Hepatocyte (in vitro differentiated cells): ENCODE measurements at places on chromosomes 2 and 18. TPM values are rescaled to one million over a fixed set of nuclear protein-coding genes. Genes with fewer than 3 reads are reported as not detected.
A peak's percentile ranks its signal among the peaks of the same experiment; 100 is the strongest.

- H3K4me3 ChIP-seq = no peak overlapping the region
- H3K27me3 ChIP-seq = no peaks in the 10 kb centered on the region
- no peaks in the 10 kb centered on the region for H3K4me1 ChIP-seq
- no peak overlapping the region for H3K27ac ChIP-seq
Observed at GRCh38 chr18:7598167-7599047, 31.3 kb downstream of the PTPRM start.

DNA sequence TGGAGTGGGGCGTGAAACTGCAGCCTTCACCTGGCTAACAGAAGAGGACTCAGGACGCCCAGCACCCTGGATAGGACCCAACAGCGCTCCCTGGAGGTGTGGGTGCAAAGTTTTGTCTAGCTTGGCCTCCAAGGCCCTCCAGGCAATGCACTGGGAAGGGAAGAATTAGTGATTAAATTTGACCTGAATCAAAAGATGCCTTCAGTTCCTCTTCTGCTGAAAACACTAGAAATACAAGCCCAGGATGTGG, 779 bp upstream of the TRIB2 start:
- DNase-seq = peak; percentile 88
- H3K4me1 ChIP-seq = peaks cover 12% of the 10 kb centered on the region
- H3K36me3 ChIP-seq = no peaks in the 10 kb centered on the region
- peak overlapping the region; percentile 50 for H3K4me3 ChIP-seq
- no peaks in the 10 kb centered on the region for H3K27me3 ChIP-seq
- peak overlapping the region; percentile 96 for H3K27ac ChIP-seq

DNA sequence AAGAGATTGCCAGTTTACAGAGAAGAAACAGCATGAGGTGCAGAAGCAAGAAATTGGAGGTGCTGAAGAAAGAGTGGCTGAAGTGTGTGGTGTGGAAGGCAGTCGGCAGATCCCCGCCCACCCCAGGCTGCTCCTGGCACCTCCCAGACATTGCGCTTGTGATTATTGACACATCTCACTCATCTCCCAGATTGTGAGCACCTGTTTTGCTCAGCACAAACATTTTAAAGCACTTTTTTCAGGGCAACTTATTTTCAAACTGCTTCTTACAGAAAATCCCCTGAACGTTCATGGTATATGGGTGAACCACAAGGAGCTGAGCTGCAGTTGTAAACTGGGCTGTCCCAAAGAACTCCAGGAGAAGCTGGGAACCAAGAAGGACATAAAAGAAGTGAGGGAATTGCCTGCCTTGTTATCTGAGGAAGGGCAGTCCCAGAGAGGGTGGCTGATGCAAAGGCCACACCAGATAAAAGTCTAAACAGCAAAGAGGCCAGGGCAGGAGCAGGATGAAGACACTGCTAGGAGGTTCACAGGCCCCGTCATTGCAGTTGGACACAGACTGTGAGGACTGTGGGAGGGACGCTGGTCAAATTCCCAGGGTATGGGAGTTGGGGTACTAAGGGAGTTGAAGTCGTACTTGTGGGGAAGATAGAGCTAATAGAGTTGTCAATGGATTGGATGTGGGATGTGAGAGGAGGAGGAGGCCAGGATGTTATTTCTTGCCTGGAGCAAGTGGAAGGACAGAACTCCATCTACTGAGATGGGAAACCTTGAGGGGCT, 65.1 kb downstream of the INPP4A start:
- no peak overlapping the region for H3K27ac ChIP-seq
- DNase-seq = no peak
- no peak overlapping the region for H3K4me3 ChIP-seq
- H3K4me1 ChIP-seq = peaks cover under 1% of the 10 kb centered on the region

- H3K36me3 ChIP-seq = no peaks in the 10 kb centered on the region
- H3K27ac ChIP-seq = no peak overlapping the region
- DNase-seq = no peak
- no peaks in the 10 kb centered on the region for H3K4me1 ChIP-seq
- H3K27me3 ChIP-seq = no peaks in the 10 kb centered on the region
- H3K4me3 ChIP-seq = no peak overlapping the region
Observed at GRCh38 chr18:7269942-7270341, 39.1 kb downstream of the LRRC30 start.

GRCh38 chr18:34734056-34734455, 24.0 kb downstream of the DTNA start:
- no peaks in the 10 kb centered on the region for H3K27me3 ChIP-seq
- no peak overlapping the region for H3K4me3 ChIP-seq
- DNase-seq = no peak
- no peaks in the 10 kb centered on the region for H3K36me3 ChIP-seq
- peak overlapping the region; percentile 62 for H3K27ac ChIP-seq

DNA sequence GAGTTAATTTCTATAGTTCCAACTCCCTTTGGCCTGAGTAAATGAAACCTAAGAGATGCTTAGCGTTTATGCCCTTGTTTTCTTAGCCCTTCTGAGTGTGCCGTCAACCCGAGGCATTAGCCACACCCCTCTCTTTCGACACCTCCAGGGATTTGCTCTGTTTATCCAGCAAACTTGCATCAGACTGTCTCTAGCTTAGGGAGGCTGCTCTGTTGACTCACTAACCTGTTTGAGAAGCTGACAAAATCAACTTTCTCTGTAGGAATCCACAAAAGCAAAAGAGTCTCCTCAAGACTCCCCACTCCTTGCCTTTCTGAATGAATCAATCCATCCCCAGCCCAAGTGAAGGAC, 317.6 kb downstream of the TNS1 start:
- peak overlapping the region; percentile 86 for H3K27ac ChIP-seq
- H3K36me3 ChIP-seq = no peaks in the 10 kb centered on the region
- H3K27me3 ChIP-seq = no peaks in the 10 kb centered on the region
- H3K4me3 ChIP-seq = no peak overlapping the region
- peaks cover 22% of the 10 kb centered on the region for H3K4me1 ChIP-seq

- no peaks in the 10 kb centered on the region for H3K27me3 ChIP-seq
- no peaks in the 10 kb centered on the region for H3K36me3 ChIP-seq
- no peak overlapping the region for H3K4me3 ChIP-seq
- H3K27ac ChIP-seq = no peak overlapping the region
Observed at GRCh38 chr18:9147440-9148202, 11.0 kb downstream of the ANKRD12 start.

DNA sequence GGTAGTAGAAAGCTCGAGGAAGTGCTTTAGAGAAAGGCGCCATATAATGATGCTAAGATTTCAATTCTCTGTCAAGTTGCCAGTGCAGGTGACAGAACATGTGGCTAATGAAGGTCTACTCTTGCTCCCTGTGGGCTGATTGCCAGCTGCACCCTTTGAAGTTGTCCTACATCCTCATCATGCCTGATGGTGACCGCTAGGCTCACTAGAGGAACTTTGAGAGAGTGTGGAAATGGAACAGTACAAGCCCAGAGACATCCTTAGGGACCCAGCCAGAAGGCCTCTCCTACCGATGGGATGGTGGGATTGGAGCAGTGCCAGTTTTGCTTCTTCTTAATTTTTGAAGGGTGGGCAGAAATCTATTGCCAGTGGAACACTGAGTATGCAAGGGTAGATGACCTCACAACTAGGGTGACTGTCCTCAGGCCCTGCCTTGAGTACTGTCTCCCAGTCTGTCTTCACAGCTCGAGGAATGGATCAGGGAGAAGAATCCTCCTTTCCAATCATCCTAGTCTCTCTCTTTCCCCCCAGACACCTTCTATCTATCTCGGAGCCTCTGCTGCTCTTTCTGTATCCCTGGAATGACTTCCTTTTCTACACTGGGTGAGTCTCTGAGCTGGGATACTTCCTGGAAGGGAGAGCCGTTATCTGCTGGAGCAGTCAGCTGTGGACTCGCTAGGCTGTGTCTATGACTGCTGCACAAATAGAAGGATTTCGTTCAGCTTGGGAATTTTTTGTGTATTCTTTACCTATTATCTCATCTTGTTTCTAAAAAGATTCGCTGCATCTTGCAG, 33.5 kb downstream of the LGALSL start:
- H3K27ac ChIP-seq = no peak overlapping the region
- no peaks in the 10 kb centered on the region for H3K27me3 ChIP-seq
- no peaks in the 10 kb centered on the region for H3K4me1 ChIP-seq
- DNase-seq = peak; percentile 27

GRCh38 chr2:197932374-197932773, 128.0 kb downstream of the PLCL1 start:
- no peaks in the 10 kb centered on the region for H3K27me3 ChIP-seq
- DNase-seq = no peak
- H3K4me1 ChIP-seq = no peaks in the 10 kb centered on the region
- peaks cover 5% of the 10 kb centered on the region for H3K36me3 ChIP-seq

DNA sequence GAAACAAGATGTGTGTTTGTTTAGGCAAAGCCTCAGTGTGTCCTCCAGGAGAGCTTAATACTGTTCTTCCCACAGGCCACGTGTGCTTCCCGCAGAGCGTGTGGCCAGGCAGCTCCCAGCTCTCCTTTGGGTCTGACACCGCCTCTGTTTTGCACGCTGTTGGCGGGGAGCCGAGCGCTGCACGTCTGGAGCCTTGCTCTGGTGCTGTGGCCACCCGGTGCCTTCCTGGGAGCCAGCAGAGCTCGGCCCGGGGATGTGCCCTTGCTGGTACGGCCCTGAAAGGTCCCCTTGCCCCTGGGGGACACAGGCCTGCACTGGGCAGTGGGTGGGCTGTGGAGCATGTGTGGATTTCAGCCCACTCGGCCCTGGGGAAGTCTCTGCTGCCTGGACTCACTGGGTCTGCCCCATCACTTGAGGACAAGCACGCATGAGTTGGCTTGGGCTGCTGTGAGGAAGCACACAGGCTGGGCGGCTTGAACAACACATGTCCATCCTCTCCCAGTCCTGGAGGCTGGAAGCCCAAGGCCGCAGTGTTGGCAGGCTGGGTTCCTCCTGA, 160.7 kb upstream of the HDAC4 start:
- no peak overlapping the region for H3K27ac ChIP-seq
- no peak overlapping the region for H3K4me3 ChIP-seq
- H3K27me3 ChIP-seq = peaks cover 4% of the 10 kb centered on the region
- H3K36me3 ChIP-seq = no peaks in the 10 kb centered on the region

DNA sequence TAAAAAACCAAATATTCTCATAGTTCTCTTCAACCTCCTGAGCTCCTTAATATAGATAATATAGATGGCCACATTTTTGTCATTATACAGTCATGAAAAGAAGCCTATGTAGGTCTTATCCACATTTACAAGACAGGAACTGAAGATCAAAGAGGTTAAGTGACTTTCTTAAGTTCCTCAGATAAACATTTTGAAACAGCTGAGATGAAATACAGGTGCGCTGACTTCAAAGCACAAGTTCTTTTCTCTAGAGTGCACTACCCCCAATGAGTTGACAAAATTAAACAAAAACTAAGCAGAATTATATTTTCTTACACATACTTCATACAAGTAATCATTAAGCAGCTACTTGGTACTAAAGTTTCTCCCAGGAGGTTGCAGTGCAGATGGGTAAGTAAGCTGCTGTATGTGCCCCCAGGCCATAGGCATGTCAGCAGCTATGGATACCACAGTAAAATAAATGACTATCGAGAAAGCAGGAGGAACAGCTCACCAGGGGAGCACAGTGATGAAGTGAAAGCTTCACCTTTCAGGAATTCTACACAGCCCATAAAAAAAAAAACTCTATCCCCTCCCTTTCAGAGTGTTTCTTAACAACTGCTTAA, 199.8 kb downstream of the DPP10 start:
- H3K36me3 ChIP-seq = no peaks in the 10 kb centered on the region
- no peak overlapping the region for H3K4me3 ChIP-seq
- no peak overlapping the region for H3K27ac ChIP-seq
- H3K27me3 ChIP-seq = no peaks in the 10 kb centered on the region
- no peaks in the 10 kb centered on the region for H3K4me1 ChIP-seq

GRCh38 chr2:234286956-234287355, 209.9 kb downstream of the ARL4C start:
- H3K27ac ChIP-seq = no peak overlapping the region
- no peaks in the 10 kb centered on the region for H3K27me3 ChIP-seq
- H3K4me3 ChIP-seq = no peak overlapping the region
- no peaks in the 10 kb centered on the region for H3K36me3 ChIP-seq
- no peaks in the 10 kb centered on the region for H3K4me1 ChIP-seq

- H3K27ac ChIP-seq = no peak overlapping the region
- DNase-seq = no peak
- no peaks in the 10 kb centered on the region for H3K36me3 ChIP-seq
- H3K4me3 ChIP-seq = no peak overlapping the region
Observed at GRCh38 chr18:58758606-58759005, 87.3 kb downstream of the MALT1 start.

DNA sequence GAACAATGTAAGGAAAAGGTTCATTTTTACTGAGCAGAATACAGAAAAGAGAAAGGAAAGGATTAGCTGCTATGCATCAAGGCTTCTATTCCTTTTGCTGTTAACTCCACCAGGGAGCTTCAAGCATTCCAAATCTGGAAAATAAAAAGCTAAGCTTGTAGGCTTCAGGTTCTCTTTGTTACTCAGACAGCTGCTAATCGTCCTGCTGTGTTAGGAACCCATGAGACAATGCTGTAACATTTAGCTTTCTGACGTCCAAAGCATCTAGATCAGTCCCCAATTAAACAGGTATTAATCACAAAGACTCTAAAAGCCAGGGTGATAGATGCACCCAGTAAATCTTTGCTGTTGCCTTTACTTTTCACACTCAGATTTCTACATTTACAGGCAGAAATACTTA, 103.8 kb downstream of the EPHA4 start:
- no peaks in the 10 kb centered on the region for H3K27me3 ChIP-seq
- no peak for DNase-seq
- H3K4me3 ChIP-seq = no peak overlapping the region
- H3K27ac ChIP-seq = no peak overlapping the region

DNA sequence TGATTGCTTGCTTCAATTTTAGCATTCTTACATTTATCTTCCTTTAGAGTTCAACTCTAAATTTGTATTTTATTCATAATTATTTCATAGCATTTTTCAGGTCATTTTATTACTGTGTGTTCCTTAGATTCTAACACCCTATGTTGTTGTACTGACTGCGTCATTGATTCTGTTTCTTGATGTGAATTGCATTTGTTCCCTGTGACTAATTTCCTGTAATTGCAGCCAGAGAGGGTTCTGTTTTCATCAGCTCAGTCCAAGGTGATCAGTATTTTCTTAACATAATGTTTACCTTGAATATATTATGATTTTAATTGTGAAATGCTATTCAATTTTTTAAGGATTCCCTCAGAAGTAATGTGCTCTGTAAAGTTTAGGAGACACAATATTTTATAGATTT, 970.2 kb upstream of the PIK3C3 start:
- no peaks in the 10 kb centered on the region for H3K4me1 ChIP-seq
- H3K36me3 ChIP-seq = no peaks in the 10 kb centered on the region
- DNase-seq = no peak

DNA sequence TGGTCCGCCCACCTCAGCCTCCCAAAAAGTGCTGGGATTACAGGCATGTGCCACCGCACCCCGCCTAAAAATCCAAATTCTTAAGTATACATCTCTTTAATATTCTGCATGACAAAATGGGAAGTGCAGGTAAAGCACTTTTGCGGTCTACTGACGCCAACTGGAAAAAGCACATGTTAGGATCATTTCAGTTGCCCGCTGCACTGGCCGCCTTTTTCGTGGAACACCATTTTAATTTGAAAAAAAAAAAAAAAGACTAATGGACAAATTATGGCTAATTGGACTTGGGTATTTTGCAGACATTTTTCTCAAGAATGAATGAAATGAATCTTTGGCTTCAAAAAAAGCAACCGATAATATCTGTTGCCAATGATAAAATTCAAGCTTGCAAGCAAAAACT, 129.3 kb upstream of the GPC1 start:
- no peak overlapping the region for H3K4me3 ChIP-seq
- DNase-seq = no peak
- H3K27me3 ChIP-seq = no peaks in the 10 kb centered on the region
- H3K4me1 ChIP-seq = no peaks in the 10 kb centered on the region

Gene SERPINB4
- not detected in 2 replicates for total RNA-seq

Gene FHL2
- total RNA-seq = 17.9 and 19.7 TPM in 2 replicates

Gene BMP10
- total RNA-seq = 0.12 and 0.27 TPM in 2 replicates

Gene C18orf54
- total RNA-seq = 1.8 and 6.5 TPM in 2 replicates

Gene ROCK1
- 41.7 and 42.1 TPM in 2 replicates for total RNA-seq

Gene SFT2D3
- total RNA-seq = 10.2 and 10.7 TPM in 2 replicates

Gene TRPM8
- total RNA-seq = 0.33 and 0.84 TPM in 2 replicates
